C1 segment of cervical spinal cord (tissue), 14 donors: ENCODE measurements at places on chromosomes 11 and 22.

GRCh38 chr11:97414801-97415200 is 1025.0 kb downstream of the JRKL start:
- no peak for DNase-seq

DNA sequence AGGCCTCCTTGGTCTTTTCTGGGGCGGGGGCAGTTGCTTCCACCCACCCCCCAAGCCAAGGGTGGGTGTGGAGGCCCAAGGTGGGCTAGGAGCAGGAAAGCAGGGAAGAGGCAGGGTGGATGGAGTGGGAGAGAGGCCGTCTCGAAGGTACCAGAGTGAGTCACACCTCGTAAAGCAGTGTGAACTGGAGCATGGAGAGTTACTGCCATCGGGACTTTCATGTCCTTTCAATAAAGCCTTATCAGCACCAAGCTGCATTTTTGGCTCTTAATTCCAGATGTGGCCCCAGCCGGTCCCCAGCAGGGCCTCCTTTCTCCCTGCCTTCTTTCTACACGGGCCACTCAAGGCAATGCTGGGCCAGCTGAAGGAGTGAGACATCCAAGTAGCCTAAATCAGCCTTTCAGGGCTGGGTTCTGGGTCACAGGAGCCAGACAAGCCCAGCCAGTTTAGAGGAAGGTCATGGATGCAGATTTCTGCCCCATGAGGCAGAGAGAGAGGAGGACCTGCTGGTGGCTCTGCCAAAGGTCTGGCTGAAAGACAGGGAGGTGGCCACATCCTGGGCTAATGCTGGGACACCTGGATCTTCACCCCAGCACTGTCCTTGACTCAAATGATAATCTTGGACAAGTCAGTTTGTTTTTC is 59.0 kb upstream of the CD82 start:
- DNase-seq, result no peak

DNA sequence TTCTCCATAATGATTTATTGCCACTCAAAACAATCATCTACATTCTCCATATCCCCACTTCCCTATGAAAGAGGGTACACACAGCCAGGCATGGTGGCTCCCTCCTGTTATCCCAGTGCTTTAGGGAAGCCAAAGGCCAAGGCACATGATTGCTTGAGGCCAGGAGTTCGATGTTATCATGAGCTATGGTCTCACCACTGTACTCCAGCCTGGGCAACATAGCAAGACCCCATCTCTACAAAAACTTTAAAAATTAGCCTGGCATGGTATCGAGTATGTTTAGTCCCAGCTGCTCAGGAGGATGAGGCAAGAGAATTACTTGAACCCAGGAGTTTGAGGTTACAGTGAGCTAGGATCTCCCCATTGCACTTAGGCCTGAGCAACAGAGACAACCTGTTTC is 6.0 kb downstream of the HPS5 start:
- no peak for DNase-seq

- DNase-seq, result no peak
Measured at GRCh38 chr11:64765291-64765850, 5.6 kb upstream of the PYGM start.

DNA sequence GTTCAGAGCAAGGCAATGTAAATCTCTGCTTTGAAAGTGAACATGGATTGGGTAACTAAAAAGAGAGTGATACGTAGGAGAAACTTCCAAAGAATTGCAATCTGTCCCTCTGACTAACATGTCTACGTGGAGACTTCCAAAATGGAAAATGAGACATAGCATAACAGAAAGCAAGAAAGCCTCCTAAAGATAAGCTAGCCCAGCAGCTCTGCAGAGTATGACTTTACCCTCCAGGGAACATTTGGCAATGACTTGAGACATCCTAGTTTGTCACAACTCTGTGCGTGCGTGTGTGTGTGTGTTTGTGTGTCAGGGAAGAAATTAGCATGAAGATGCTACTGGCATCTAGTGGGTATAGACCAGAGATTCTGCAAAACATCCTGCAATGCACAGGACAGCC is 817.4 kb downstream of the NTM start:
- DNase-seq, result no peak

DNA sequence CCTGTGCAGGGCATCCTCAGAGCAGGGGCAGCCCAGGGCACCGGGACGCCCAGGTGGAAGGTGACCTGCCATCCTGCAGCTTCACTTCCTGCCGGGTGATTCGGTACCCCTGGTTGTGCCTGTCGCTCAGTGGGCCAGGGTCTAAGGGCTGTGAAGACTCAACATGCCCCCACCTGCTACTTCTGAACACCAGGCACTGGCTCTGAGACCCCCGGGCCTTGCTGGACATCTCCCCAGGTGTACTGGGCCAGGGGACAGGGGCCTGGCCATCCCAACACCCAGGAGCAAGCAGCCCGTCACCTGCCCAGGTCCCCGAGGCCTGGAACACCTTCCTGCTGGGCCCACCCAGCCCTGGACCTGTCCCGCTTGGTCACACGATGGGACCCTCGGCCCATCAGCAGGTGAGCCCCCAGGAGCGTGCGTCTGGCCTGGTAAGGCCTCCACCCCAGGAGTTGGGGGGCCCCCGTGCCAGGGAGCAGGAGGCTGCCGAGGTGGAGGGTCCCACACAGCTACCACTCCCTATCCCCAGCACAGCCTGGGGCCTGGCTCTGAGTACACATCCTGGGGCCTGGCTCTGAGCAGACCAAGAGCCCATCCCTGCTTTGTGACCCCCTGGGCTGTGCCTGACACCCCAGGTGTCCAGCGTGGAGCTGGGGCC is 3.9 kb upstream of the MUC5B start:
- no peak for DNase-seq

DNA sequence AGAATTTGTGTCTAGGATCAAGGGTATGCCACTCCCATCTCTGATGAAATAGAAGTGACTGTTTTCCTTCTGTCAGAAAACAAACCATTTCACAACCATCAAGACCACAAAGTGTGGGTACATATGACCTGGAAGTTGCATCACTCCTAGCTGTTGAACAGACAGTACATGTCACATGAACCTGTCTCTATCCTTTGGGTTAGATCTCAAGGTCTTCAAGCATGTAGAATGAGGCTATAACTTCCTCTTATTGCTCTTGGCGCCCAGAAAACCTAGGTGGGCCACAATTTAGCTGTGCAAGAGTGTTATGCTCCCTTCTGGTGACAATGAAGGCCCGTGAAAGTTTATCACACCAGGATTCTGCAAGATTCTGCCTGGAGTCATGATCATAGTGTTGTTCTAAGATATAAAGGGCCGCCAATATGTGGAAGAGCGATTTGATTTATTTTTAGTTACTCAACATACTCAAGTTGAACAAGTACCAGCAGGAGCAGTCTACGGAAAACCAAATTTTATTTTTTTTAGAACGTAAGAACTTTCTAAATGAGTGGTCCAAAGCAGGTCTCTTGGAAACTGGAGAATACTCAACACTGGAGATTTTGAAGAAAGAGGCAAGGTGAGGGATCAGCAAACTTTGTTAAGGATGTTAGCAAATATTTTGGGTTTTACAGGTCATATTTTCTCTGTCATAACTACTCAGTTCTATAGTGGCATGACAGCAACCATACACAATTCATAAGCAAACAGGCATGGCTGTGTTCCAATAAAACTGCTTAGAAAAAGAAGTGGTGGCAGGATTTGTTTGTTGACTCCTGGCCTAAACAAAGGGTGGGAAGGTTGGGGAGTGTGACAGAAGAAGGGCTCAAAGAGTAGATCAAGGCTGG is 101.8 kb downstream of the USP35 start:
- DNase-seq, result no peak

DNA sequence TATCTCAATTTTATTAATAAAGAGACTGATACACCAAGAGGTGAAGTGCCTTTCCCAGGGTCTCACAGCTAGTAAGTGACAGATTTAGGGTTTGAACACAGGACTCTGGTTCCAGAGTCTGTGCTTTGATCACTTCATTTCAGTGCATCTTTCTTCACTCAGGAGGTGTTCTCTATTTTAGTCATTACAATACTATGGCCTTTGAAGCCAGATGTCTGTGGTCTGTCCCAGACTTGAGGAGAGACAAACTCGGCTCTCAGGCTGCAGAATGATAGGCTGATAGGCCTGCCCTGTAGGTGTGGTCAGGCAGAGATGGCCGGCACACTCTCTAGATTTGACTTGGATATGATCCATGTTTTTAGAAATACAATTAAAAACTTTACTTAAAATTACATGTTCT is 478.5 kb upstream of the CCDC90B start:
- DNase-seq, result no peak

DNA sequence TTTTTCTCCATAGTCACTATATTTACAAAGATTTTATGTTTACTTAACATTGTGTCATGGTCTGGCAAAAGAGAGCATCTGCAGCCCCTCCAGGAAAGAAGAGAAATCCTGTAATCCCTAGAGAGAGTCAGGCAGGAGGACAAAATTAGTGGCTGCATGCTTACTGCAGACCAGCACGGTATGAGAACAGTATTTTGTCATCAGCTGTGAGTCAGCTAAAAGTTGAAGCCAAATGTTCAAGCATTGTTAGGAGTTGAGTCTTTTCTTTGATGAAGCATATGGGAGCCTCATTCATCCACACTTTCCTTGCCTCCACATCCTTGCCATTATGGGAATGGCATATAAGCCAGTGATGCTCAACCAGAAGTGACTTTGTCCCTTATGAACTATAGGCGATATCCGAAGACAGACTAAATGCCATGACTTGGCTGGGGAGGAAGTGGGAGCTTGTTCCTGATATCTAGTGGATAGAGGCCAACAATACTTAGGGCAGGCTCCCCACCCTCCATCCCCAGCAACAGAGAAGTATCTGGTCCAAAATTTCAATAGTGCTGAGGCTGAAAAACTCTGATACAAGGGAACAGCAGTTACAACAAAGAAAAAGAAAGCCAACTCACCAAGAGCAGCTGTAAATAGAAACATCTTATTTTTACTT is 112.0 kb upstream of the OR5AK2 start:
- no peak for DNase-seq

DNA sequence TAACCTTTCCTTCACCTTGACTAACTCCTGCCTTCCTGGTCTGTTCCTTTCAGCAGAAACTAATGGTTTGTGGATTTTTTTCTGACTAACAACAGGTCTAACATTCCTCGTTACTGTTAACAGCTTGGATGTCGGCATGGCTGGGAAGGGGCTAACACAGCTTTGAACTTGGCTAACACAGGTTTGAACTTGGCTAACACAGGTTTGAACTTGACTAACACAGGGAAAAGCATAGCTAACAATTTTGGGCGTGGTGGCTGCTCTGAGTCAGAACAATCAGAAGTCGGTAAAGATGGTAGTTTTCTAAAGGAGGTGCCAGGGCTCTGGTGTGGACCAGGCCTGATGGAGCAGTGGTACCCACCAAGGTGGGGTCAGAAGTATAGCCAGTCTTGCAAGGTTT is 16.1 kb downstream of the MIAT start:
- no peak for DNase-seq

- DNase-seq, result no peak
Measured at GRCh38 chr11:64900263-64900678, 16.7 kb downstream of the ATG2A start.

GRCh38 chr11:124841201-124841600 is 24.0 kb upstream of the ROBO3 start:
- no peak for DNase-seq

DNA sequence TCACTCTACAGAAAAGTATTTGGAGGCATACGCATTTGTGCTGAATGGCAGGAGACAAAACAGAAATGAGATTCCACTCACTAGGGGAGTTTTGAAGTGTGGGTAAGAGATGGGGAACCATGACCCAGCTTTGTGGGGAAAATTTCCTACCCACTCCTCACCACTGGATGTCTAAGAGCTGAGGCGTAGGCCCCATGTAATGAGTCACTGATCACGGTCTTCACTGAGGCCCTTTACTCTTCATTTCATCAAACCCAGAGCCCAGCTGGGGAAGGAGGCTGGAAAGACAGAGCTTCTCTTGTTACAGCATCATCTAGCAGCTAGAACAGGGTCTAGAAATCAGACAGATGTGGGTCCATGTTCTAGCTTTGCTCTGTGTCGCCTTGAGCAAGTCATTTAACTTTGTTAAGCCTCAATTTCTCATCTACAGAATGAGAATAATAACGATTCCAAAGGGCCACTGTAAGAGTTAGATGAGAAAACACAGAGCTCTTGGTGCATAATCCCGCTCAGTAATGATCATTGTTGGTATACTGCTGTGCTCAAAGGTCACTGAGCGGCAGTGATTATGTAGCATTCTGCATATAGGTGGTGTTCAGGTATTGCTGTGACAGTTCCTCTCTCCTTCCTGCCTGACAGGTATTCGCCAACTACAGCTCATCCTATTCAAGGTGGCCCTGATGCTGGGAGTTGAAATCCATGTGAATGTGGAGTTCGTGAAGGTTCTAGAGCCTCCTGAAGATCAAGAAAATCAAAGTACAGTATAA is 97.2 kb downstream of the MICAL2 start:
- DNase-seq, result no peak

- no peak for DNase-seq
Measured at GRCh38 chr22:42602470-42602869, 12.2 kb downstream of the POLDIP3 start.

DNA sequence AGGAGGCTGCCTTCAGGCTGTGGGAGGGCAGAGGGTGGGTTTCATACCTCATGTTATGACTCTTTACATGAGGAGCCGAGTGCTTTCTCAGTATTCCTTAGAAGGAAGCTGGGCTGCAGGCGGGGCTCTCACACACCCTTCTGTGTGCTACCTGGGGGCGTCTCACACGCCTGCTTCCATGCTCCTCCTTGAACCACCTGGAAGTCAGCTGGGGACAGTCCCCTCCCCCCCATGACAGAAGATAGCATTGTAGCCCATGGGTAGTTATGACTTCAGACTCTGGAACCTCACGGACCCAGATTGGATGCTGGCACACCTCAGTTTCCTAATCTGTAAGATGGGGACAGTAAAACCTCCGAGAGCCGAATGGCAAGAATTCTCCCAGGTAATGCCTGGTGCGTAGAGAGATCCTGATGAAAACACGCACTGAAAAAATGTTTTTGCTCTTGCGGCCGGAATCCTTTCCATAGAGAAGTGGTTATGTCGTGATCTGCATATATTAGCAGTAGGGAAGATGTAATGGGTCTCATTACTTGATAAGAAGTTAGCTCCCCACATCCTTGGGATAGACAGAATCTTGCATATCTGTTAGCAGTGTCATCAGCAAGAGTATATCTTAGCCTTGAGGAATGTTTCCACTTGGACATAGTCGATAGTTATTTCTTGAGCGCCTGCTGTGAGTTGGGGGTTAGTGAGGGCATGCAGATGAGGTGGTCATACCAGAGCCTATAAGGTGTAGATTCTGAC is 4.9 kb downstream of the DAGLA start:
- no peak for DNase-seq

DNA sequence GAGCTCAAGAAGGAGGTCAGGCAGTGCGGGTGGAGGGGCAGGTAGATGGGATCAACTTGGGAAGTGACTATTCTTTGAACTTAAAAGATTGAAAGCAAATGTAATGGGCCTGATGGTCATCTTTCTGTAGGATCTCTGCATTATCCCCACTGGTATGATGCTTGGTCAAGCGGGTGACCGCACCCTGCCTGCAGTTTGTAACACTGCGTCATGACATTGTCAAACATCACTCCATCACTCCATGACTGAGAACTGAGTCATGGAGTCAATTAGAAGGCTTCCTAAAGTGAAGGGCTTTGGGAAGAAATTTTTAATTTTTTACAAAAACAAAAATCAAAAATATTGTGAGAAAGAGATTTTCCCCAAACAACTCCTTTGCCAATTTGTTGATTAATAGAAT is 62.4 kb upstream of the BMAL1 start:
- no peak for DNase-seq
